ENCODE measurements at places on chromosomes 5 and 9. TPM values are rescaled to one million over a fixed set of nuclear protein-coding genes. Genes with fewer than 3 reads are reported as not detected.
A peak's percentile ranks its signal among the peaks of the same experiment; 100 is the strongest.

- no peak for DNase-seq
Observed at GRCh38 chr5:120093178-120093577, 370.9 kb upstream of the PRR16 start.

- DNase-seq: no peak
Observed at GRCh38 chr9:124373851-124374250, 41.4 kb downstream of the PSMB7 start.

- DNase-seq: no peak
Observed at GRCh38 chr5:134143944-134144941, 29.8 kb downstream of the TCF7 start.

- DNase-seq: no peak
Observed at GRCh38 chr5:9054821-9055589, 490.9 kb downstream of the SEMA5A start.

GRCh38 chr5:131265311-131265803 is 1.5 kb downstream of the CDC42SE2 start:
- DNase-seq: no peak

DNA sequence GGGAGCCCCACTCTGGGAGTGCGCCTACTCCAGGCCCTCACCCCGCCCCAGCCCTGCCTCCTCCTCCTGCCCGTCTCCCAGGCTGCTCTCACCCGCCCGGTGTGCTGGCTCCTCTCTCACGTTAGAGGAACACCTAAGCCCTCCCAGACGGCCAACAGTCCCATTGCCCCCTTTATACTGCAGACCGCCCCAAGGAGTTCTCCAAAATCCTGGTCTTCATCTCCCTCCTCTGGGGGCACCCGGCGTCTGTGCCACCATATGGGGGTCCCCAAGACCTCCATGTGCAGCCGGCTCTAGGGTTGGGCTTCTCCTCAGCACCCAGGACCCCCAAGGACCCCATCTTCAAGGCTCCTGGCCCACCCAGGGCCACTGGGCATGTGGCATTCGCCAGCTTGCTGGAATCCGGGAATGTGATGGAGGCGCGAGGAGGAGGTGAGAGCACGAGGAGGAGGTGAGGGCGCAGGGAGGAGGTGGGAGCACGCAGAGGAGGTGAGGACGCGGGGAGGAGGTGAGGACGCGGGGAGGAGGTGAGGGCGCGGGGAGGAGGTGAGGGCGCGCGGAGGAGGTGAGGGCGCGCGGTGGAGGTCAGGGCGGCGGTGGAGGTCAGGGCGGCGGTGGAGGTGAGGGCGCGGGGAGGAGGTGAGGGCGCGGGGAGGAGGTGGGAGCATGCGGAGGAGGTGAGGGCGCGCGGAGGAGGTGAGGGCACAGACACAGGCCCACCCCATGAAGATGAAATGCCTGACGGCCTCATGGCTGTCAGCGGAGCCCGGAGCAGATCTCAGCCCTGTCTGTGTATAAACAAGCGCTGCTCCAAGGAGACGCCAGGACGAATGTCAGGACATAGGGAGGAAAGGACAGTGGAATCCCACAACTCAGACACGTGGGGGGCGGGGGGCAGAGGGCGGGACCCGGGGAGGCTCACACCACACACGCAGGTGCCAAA is 41.2 kb downstream of the EXD3 start:
- no peak for DNase-seq

DNA sequence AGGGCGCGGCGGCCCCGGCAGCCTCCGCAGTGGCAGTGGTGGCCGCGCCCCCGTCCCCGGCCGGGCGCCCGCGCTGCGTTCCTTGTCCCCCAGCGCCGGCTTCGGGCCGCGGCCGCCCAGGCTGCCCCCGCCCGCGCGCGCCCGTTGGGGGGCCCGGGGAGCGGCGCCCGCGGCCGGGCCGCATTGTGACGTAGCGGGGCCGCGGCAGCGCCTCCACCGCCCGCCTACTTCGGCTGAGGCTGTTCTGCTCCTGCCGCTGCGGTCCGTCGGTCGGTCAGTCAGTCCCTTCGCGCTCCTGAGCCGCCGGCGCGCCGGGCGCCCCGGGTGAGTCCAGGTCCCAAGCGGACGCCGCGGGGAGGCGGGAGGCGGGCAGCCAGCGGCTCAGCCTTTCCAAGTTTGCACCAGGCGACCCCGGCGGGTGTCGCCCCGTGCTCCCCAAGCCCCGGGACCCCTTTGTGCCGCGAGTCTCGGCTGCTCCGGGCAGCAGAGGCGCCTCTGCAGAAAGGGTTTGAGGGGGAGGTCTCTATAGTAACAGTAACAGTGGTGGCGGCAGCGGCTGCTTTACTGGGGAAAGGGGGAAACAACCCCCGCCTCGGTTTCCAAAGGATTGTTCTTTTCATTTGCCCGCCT is at the start of gene SNCAIP:
Gene SNCAIP, plus strand, starts transcription at position 277 of the 630 bp plus-strand sequence. CDS start 78,898 bp downstream, outside the sequence.
- DNase-seq: peak; percentile 36

DNA sequence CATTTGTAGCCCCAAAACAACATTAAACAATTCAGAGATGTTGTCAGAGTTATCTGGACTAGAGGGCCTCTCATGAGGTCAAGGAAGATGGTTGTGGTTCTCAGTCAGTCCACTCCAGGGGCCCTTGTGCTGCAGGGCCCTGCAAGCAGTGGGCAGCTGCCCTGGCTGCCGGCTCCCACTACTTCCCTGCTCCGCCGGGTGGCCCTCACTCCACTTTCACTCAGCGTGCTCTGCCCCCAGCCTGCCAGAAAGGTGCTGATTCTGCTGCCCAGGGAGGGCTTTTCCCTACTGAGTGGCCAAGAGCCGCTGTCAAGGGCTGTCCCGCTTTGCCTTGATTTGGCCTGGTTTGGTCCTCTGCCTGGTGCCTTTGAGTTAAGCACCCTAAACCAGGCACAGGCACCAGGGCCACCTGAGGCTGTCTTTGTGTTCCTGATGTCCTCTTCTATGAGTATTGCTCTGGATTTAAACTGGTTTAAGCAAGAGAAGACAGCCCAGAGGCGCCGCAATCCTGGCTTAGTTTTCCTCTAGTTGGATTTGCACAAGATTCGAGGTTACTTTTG is 117.2 kb downstream of the GADD45G start:
- no peak for DNase-seq

DNA sequence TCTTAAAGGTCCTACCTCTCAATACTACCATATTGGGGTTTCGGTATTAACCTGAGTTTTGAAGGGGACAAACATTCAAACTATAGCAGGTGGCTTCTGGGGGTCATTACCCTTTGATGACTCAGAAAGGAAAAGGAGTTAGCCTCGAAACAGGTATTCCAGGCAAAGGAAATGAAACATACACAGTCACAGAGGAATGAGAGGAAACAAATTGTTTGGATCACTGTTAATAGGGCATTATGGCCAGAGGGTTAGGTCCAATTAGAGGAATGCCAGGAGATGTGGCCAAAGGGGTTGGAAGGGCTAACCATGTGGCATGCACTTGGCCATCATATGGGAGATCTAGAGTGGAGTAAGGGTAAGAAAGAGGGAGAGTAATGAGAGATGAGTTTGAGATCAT is 23.9 kb upstream of the NIM1K start:
- no peak for DNase-seq

ZNF658 gene
- 4.8 TPM for total RNA-seq

FAM163B gene
- total RNA-seq: not detected

FAM153A gene
- 0.55 TPM for total RNA-seq

PRDM9 gene
- total RNA-seq: not detected

Measured in progenitor cell of endocrine pancreas (in vitro differentiated cells).